ENCODE measurements at places on chromosomes 16 and 17.

- DNase-seq = peak; percentile 72
Measured at GRCh38 chr17:57927048-57927723, 28.0 kb downstream of the CUEDC1 start.

- DNase-seq = no peak
Measured at GRCh38 chr16:3383045-3383448, 17.8 kb downstream of the ZSCAN32 start.

- DNase-seq = peak; percentile 50
Measured at GRCh38 chr17:45087504-45087975, 26.4 kb downstream of the NMT1 start.

DNA sequence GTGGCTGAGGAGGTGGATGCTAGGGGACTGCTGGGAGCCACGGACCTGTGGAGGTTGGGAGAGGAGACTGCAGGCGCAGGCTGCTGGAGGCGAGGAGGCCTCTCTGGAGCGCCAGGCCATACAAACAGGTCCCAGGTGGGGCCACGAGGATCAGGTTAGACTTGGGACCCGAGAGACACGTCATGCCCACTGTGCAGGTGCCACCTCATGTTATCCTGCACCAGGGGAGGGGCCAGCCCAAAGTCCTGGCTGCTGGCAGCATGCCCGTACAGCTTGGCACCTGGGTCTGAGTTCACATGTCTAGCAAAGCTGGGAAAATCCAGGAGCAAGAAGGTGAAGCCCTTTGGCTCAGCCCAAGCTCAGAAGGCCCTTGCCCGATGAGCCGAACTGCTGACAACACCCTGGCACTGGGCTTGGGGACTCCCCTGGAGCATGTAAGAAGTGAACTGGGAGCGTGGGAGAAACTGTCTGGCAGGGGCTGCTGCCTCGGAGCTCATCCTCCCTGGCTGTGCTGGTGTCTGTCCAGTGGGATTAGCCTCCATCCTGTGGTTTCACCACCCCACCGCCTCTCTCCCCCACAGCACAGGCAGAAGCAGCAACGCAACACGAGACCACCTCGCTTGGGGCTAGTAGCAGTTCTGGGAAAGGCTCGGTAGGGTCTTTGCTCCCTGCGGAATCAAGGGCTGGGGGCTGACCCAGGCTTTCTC lies 5.3 kb downstream of the ARHGDIA start:
- DNase-seq = peak; percentile 17

DNA sequence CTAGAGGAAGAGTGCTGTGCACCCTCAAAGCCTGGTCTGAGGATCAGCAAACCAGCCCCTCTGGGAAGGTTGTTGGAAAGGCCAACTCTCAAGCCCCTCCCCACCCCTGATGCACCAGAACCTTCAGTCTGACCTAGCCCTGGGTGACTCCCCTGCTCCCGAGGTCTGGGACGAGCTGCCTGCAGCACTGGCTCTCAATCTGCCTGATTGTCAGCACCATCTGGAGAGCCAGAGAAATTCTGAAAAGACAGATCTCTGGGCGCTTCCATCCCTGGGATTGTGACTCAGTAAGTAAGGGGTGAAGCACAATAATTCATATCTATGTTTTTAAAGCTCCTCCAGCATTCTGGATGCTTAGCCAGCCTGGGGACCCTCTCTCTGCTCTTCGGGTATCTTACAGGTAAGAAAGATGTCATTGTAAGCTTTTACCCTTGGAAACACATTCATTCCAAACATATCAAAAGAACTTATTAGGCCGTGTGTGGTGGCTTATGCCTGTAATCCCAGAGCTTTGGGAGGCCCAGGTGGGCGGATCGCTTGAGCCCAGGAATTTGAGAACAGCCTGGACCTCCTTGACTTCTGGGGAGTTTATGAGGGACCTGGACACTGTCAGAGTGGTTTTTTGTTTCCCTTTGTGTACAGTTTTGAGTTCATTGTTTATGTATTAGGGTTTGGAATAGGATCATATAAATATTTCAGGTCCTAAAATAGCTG lies 147.5 kb downstream of the KCNJ12 start:
- DNase-seq = no peak

DNA sequence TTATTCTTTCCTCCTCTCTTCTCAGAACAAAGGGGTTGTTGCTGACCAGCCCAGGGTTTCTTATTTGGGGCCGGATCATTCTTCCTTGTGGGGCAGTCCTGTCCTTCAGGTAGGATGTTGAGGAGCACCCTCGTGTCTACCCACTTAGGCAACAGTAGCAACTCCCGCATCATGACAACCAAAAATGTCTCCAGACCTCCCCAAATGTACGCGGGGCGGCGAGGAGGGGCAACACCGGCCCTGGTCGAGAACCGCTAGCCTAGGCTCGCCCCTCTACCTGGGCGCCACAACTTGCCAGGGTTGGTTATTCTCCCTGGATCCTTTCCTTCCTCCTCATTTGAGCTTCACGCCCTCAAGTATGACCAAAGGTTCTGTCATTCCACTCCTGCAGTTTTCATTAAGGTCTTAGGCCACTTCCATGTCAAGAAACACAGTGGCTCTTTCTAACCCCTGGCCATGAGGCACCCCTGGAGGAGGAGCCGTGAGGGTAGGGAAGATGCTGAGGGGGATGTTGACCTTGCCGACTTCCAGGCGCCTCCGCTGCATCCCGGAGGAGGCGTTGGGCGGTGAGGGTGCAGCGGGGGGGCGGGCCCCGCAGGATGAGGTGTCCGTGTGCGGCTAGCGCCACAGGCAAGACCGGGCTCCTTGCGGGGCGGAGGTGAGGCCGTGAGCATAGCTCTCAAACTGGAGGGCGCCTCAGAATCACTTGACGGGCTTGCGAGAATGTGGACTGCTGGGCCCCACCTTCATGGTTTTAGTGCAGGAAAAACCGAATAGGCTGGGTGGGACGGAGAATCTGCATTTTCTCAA lies 712 bp upstream of the SPECC1 start:
- peak; percentile 3 for DNase-seq

GRCh38 chr16:60123392-60124023 lies 1389.4 kb upstream of the GOT2 start:
- DNase-seq = peak; percentile 3

- DNase-seq = no peak
Measured at GRCh38 chr17:45108595-45109521, 23.5 kb downstream of the PLCD3 start.
